Endodermal cell (in vitro differentiated cells): ENCODE measurements at places on chromosomes 1 and 21. TPM values are rescaled to one million over a fixed set of nuclear protein-coding genes. Genes with fewer than 3 reads are reported as not detected.

DNA sequence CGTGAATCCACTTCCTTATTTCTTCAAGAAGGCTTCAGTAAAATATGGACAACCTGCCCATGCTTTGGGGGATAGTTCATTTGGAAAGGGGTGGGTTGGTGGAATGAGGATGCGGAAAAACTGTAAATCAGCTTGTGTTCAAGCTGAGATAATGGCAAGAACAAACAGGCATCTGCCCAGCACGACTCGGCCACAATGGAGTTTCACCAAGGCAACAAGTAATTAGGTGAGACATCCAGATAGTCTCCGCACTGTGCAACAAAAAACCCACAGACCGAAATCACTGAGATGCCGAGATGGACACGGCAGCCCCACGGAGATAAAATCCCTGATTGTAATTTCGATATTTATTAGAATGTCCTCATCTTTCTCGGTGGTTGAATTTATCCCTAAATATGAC, 455.2 kb downstream of the AJAP1 start:
- DNase-seq: no peak

- no peak for DNase-seq
Observed at GRCh38 chr1:37479255-37480124, 5.1 kb downstream of the ZC3H12A start.

- DNase-seq: peak; percentile 82
Observed at GRCh38 chr1:31376375-31377134, 3.7 kb upstream of the FABP3 start.

GRCh38 chr1:152515434-152515783, 1.1 kb downstream of the CRCT1 start:
- DNase-seq: no peak

DNA sequence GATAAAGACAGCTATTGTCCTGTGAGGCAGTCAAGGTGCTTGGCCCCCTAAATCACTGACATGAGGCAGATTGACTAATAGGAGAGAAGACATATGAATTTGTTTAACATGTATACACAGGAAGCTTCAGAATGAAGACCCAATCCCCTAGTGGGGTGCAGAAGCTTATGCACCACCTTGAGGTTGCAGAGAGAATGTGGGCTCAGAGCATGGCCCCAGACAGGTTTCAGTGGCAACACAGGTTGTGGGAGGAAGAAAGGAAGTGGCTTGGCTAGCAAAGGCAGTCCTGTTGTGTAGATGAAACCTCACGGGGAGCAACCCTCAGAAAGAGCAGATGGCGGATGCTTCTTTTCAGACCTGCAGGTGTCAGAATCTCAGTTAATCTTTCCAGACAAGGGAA, 37.0 kb upstream of the PARP1 start:
- DNase-seq: peak; percentile 52

Gene C2CD2
- 20.1 and 26.3 TPM in 2 replicates for total RNA-seq
